ENCODE measurements at places on chromosomes 3 and 15.

- DNase-seq = no peak
Measured at GRCh38 chr3:55333046-55333445, 154.1 kb downstream of the WNT5A start.

GRCh38 chr3:125062904-125063618 lies 7.3 kb upstream of the HEG1 start:
- no peak for DNase-seq

DNA sequence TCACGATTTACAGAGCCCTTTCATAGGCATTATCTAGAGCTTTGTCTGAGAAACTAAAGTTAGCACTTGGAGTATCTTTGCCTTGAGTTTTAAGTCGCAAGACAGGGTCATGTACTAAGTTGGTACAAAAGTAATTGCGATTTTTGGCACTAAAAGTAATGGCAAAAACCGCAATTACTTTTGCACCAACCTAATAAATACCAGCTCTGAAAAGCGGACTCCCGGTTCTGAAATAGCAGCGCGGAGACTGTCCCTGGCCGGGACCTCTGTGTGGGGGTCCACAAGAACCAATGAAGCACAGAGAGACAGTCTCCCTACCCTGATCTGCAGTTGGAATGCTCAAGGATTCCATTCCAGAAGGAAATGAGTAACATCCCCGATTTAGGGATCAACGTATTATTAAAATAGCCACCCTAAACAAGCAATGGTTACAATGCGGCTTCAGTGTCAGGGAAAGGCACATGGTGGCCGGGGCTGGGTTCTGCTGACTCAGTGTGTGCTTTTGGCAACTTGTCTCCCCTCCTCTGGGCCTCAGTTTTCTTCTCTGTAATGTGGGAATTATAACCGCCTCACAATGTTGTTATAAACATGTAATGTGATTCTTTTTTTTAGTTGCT lies 150.3 kb upstream of the MCTP2 start:
- DNase-seq = no peak

- no peak for DNase-seq
Measured at GRCh38 chr3:59442046-59442445, 392.2 kb upstream of the CFAP20DC start.

- no peak for DNase-seq
Measured at GRCh38 chr3:115623044-115623868, at the start of gene GAP43. Gene GAP43 (plus strand): TSS chr3:115623510. CDS start chr3:115623690, 180 bp downstream.
